ENCODE measurements at places on chromosomes 13 and 19. TPM values are rescaled to one million over a fixed set of nuclear protein-coding genes. Genes with fewer than 3 reads are reported as not detected.

Gene PABPC3
- total RNA-seq: 0.09 TPM

Gene PRX
- total RNA-seq: 7.7 TPM

Gene POSTN
- 2,609 TPM for total RNA-seq

Gene PPAN
- 17.6 TPM for total RNA-seq

Gene KCNJ14
- 0.49 TPM for total RNA-seq

Gene CBY2
- total RNA-seq: not detected

Gene ZNF491
- 4.8 TPM for total RNA-seq

Gene COL4A1
- 660 TPM for total RNA-seq

Gene APOC4
- total RNA-seq: not detected

Gene CLPTM1
- 18.7 TPM for total RNA-seq

Gene ALOX5AP
- total RNA-seq: 3.6 TPM

Gene NBEA
- total RNA-seq: 18.0 TPM

Gene SLITRK1
- 1.2 TPM for total RNA-seq

Gene APC2
- total RNA-seq: 0.40 TPM

Gene ADPRHL1
- total RNA-seq: 212 TPM

Gene ZNF708
- total RNA-seq: 10.5 TPM

Gene KASH5
- not detected for total RNA-seq

Gene MAST1
- 0.09 TPM for total RNA-seq

Gene ZNF586
- 20.7 TPM for total RNA-seq

Gene GNA15
- total RNA-seq: 2.0 TPM
